ENCODE measurements at places on chromosomes 13 and 19. TPM values are rescaled to one million over a fixed set of nuclear protein-coding genes. Genes with fewer than 3 reads are reported as not detected.

- no peak overlapping the region for H3K4me3 ChIP-seq
- H3K4me1 ChIP-seq = no peaks in the 10 kb centered on the region
- no peak for DNase-seq
- H3K36me3 ChIP-seq = no peaks in the 10 kb centered on the region
- no peaks in the 10 kb centered on the region for H3K27me3 ChIP-seq
Observed at GRCh38 chr13:78169386-78169785, 250.8 kb upstream of the EDNRB start.

NLRP5 gene
- not detected for total RNA-seq

TBXA2R gene
- total RNA-seq = 0.36 TPM

DNA sequence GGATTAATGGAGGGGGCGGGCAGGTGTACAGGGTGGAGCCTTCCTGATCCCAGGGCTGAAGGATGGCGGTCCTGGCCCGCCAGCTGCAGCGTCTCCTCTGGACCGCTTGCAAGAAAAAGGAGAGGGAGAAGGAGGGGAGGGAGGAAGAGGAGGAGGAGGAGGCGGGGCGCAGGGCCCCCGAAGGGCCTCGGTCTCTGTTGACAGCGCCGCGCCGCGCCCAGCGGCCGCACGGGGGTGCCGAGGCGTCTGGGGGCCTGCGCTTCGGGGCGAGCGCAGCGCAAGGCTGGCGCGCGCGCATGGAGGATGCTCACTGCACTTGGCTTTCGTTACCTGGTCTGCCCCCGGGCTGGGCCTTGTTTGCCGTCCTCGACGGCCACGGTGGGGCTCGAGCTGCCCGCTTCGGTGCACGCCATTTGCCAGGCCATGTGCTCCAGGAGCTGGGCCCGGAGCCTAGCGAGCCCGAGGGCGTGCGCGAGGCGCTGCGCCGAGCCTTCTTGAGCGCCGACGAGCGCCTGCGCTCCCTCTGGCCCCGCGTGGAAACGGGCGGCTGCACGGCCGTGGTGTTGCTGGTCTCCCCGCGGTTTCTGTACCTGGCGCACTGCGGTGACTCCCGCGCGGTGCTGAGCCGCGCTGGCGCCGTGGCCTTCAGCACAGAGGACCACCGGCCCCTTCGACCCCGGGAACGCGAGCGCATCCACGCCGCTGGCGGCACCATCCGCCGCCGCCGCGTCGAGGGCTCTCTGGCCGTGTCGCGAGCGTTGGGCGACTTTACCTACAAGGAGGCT, at the start of gene PPM1N:
TSS of gene PPM1N (plus strand) at position 33 of the 785 bp plus-strand sequence. CDS start at position 63, 30 bp downstream.
- H3K4me1 ChIP-seq = peaks cover 26% of the 10 kb centered on the region
- peak; percentile 67 for DNase-seq
- H3K27ac ChIP-seq = peak within 1 kb of the TSS; percentile 34
- H3K27me3 ChIP-seq = peaks cover 17% of the 10 kb centered on the region
- no peaks in the 10 kb centered on the region for H3K36me3 ChIP-seq
- H3K4me3 ChIP-seq = peak within 1 kb of the TSS; percentile 65

GRCh38 chr19:37931881-37932655, 25.1 kb downstream of the SIPA1L3 start:
- no peaks in the 10 kb centered on the region for H3K27me3 ChIP-seq
- no peak for DNase-seq
- no peaks in the 10 kb centered on the region for H3K4me1 ChIP-seq
- H3K4me3 ChIP-seq = no peak overlapping the region
- no peak overlapping the region for H3K27ac ChIP-seq

All from activated CD4-positive, alpha-beta memory T cell treated with anti-CD3 and anti-CD28 coated beads for 36 hours (primary cell).